ENCODE measurements at places on chromosomes 16 and 17.

- DNase-seq: no peak
These were observed 58.0 kb upstream of the GSG1L start for GRCh38 chr16:28121527-28121926.

GRCh38 chr17:50279181-50279526, 4.9 kb downstream of the TMEM92 start:
- no peak for DNase-seq

- DNase-seq: no peak
These were observed 41.2 kb downstream of the GTF3C1 start for GRCh38 chr16:27508476-27508875.

GRCh38 chr16:17377360-17378324, 93.1 kb downstream of the XYLT1 start:
- DNase-seq: no peak

GRCh38 chr17:44867841-44868240, 20.2 kb downstream of the HIGD1B start:
- DNase-seq: no peak

- no peak for DNase-seq
These were observed 1.8 kb upstream of the CBX1 start for GRCh38 chr17:48102798-48103715.

- DNase-seq: no peak
These were observed 85.9 kb upstream of the TOB1 start for GRCh38 chr17:50952013-50952412.

DNA sequence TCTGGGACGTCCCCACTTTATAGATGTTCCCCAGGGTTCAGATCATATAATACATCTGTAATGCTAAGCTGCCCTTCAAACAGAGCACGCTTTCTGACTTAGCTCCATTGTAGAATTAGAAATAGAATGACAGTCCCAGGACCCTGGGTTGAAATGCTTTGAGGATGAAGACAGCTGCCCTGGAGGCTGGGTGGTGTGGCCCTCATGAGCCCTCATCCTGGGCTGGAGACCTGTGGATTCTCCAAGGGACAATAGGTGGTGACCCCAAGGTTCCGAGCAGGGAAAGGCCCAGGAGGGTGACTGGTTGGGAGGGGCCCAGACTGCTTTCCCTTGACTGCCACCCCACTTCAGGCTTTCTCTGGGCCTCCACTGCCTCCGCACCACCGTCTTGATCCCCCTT, 59.0 kb downstream of the CRISPLD2 start:
- DNase-seq: no peak

GRCh38 chr17:18185832-18186626, 2.4 kb downstream of the ALKBH5 start:
- no peak for DNase-seq

- no peak for DNase-seq
These were observed 369.1 kb downstream of the XYLT1 start for GRCh38 chr16:17101646-17102045.

DNA sequence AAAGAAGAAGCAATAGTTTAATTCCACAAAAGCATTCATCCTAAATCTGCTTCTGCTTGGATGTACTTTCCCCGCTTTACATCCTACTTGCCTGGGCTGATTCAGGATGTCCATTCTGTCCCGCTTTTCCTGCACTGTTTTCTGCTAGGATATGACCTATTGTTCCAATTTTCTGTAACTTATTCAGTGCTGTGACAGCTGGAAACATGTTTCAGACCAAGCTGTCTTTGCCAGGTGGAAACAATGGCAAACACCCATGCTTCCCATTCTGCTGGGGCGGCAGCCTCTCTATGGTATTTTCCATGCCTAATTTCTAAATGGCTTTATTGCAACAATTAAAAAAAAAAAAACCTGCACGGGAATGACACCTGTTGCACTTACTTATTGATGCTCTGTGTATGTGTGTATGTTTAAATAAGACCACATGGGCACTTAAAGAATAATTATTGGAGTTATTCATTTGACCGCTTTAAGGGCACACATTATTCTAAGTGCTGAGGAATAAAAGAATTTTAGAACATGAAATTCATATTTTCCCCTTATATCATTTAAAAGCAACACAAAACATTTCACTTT, 21.0 kb downstream of the COQ7 start:
- DNase-seq: no peak

DNA sequence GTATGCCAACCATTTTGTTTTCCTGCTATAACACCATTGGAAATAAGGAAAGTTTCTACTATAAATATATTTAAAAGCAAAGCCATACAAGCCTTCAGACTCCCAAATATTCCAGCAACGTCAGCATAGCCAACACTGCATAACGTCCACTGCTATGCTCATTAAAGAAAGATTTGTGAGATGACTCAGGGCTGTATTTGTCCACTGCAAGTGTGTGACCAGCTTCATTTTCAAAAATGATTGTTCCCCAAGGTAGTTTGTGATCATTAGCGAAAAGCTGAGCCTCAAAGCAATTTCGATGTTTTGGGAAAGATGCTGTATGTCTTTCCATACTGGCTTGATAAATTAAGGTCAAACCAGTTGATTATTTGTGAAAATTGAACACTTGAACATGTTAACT, 14.9 kb upstream of the CCDC182 start:
- no peak for DNase-seq

GRCh38 chr16:89602273-89602951, 11.0 kb upstream of the DPEP1 start:
- DNase-seq: peak; percentile 43

DNA sequence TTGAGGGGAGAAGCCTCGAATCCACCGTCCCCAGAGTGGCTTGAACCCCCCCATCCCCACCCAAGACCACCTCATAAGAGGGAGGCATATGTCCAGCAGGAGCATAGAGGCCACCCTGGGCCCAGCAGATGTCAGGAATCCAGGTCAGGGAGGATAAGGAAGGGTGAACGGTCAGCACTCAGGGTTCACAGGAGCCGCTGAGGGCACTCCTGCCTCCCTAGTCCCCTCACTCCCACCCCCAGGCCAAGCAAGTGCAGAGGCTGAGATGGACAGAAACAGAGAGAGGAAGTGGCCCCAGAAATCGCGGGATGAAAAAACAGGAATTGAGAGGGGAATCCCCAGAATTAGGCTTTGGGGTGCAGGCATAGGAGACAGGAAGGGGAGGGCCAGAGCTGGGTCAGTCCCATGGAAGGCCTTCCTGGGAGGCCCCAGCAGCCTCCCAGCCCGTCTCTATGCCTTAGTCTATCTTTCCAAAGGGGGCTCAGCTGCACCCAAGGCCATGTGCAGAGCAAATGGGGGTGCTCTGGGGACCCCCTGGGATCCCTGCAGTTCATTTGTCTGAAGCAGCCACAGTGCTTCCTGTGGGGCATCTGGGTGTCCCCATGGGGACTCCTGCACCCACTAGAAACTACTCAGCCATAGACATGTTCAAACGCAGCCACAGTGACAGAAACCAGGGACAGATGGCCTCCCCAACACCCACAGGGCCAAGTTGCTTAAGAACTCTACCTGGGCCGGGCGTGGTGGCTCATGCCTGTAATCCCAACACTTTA, 1.7 kb downstream of the CMTM3 start:
- no peak for DNase-seq

GRCh38 chr17:2421315-2422147, 20.7 kb upstream of the MNT start:
- no peak for DNase-seq

DNA sequence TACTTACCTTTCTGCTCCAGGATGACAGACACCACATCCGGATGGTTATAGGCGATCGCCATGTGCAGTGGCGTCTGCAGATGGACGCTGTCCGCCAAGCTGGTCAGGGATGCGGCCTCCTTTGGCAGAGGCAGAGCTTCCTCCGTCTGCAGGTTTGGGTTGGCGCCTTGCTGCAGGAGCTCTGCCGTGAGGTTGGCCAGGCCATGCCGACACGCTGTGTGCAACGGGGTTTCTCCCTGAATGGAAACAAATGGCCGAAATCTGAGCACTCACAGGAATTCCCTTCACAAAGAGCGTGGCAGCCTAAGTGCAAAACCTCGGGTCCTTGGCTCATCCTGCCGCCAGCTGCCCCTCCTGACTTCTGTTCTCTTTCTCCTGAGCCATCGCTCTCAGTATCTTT, 41.8 kb downstream of the CYB5D2 start:
- DNase-seq: no peak

GRCh38 chr17:38444151-38444550, 15.9 kb downstream of the ARHGAP23 start:
- no peak for DNase-seq

- DNase-seq: no peak
These were observed 14.6 kb upstream of the NDRG4 start for GRCh38 chr16:58485184-58485887.

DNA sequence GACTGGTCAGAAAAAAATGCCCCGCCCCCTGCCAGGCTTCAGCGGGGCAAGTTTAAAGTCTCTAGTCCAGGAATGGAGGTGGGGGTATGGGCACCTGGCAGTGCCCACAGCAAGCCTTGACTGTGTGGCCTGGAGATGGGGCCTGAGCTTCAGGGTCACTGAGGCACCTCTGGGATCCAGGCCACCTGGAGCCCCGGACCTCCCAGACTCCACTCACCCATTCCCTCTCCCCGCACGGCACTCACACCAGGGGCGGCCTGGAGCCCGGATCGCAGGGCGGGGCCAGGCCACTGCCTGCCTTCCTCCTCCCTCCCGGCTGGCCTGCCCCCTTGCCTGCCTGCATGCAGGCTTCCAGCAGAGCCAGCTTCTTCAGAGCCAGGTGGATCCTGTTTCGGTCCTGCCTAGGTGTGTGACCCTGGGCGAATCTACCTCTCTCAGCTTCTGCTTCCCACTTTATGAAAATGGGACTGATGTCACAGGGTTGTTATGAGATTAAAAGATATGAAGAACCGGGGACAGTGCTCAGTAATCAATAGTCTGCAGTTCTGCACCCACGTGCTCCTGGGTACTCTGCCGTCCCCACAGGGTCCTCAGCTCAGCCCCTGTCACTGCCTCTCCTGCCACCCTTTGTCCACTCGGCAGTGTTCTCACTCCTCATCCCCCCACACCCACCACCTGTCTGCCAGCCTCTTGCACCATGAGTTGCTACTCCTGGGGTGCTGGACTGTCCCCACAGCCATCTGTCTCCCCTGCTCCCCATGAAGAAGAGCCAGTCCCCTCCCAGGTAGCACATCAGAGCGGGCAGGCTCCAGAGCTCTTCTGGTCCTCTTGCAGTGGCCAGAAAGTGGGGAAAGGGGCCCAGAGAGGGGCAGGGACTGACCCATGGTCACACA, 1.2 kb upstream of the TCAP start:
- DNase-seq: no peak

DNA sequence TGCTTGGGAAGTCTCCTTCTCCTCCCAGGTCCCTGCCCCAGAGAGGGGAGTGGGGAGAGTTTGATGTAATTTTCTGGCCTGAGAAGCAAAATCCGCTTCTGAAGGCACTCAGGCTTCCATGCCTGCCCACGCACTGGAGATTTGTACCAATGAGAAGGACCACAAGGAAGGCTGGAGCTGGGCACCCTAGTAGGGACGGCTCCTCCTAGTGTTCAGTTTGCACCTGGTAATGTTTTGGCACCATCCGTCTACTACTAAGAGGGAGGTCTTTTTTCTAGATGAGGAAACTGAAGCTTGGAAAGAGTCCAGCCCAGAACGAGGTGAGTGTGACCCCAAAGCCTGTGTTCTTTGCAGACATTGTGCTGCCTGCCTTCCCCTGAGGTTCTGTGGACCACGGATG, 83.6 kb upstream of the NLRP1 start:
- no peak for DNase-seq

DNA sequence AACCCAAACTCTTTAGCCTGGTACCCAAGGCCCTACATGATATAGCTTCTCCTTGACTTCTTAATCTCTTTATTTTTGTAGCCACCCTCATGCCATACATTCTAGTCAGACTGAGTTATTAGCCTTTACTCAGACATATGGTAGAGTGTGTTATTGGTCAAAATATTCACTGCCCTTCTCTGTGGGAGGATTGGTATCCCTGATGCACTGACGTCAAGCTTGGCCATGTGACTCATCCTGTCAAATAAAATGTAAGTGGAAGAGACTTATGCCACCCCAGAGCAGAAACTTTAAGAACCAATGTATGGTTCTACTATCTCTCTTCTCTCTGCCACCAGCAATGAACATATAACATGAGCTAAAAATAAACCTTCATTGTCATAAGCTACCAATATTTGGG, 12.2 kb upstream of the BEAN1 start:
- DNase-seq: no peak

DNA sequence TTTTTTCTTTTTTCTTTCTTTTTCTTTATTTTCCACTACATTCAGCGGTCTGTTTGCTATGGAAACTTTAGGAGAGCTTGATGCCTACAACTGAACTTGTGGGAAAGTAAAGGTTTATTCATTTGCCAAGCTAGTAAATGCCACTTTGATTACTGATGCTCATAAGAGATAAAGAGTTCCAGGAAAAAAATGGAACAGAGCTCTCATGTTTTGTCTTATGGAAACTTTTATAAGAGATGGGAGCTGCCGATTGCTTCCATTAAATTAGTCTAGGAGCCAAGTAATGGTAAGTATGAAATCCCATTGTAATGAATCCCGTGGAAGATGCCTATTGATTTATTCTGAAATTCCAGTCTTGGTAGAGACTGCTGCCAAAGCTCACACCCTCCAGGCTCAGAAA, 7.1 kb downstream of the ANKFN1 start:
- no peak for DNase-seq

DNA sequence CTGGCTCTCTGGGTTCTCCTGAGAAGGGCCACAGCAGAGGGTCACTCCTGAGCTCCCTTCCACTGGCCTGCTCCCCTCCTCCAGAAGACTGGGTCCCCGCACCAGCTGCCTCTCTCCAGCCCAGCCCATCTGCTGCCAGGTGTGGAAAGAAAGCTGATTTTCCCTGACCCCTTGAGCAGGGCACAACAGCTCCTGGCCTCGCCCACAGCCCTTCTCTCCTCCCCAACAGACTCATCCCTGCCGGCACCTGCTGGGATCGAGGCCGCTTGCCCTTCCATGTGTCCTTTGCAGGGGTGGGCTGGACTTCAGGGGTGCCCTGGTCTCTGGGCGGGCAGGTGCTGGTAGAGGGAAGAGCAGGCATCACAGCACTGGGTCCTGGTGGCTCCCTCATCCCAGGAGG, 4.8 kb upstream of the SMIM5 start:
- no peak for DNase-seq

DNA sequence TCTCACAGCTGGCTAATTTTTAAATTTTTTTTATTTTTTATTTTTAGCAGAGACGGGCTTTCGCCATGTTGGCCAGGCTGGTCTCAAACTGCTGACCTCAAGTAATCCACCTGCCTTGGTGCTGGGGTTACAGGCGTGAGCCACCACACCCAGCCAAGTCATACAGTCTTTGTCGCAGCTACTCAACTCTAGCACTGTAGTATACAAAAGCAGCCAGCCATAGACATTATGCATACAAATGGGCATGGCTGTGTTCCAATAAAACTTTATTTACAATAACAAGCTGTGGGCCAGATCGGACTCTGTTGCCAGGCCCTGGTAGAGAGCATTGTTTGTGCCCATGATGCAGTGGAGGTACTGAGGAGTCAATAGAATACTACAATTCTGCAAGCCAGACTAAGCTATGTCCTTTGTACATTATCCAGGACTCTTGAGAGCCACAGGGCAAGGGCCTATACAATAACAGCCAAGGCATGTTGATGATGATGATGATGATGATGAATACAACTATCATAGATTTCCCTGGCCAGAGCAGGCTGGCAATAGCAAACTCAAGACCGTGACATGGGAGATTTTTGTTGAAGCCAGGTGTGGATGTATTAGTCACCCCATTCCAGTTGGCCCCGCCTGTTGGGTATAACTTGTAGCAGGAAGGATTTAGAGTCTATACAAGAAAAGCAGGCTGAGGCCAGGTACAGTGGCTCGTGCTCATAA, 101.8 kb downstream of the MYH11 start:
- DNase-seq: no peak

GRCh38 chr16:57859331-57859730, 57.0 kb upstream of the KIFC3 start:
- DNase-seq: no peak
